ENCODE measurements at places on chromosomes 16 and 17. TPM values are rescaled to one million over a fixed set of nuclear protein-coding genes. Genes with fewer than 3 reads are reported as not detected.
A peak's percentile ranks its signal among the peaks of the same experiment; 100 is the strongest.

DNA sequence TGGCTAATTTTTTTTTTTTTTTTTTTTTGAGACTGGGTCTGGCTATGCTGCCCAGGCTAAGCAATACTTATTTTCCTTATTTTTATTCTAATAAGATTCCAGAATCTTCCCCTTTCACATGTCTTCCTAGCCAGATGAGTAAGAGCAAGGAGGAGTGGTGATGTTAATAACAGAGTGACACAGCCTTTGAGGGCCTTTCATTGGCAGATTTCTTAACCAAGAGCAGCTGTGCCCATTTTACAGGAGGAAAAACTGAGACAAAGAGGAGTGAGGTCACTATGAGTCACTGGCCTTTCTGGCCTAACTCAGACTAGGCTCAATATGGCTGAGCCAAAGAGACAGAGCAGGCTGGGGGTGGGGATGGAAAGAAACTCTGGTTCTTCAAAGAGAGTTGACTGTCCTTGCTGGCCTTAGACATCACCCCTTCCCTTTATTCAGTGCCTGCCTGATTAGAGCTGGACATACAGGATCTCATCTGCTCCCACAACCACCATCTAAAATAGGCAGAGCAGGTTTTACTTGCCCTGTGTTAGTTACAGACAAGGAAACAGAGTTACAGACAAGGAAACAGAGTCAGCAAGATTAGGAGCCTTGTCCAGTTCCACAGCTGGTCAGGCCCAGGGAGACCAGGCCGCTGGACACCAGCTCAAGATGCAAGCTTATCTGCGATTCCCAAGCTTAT is 50.0 kb upstream of the TOB1 start:
- no peaks in the 10 kb centered on the region for H3K36me3 ChIP-seq
- peaks cover 12% of the 10 kb centered on the region for H3K4me1 ChIP-seq
- no peak overlapping the region for H3K4me3 ChIP-seq

- H3K27ac ChIP-seq: no peak overlapping the region
- no peaks in the 10 kb centered on the region for H3K27me3 ChIP-seq
- DNase-seq: no peak
- H3K4me1 ChIP-seq: peaks cover 17% of the 10 kb centered on the region
Measured at GRCh38 chr17:9833922-9834321, 8.2 kb downstream of the GLP2R start.

The CYB5B gene
- total RNA-seq: 149 TPM

DNA sequence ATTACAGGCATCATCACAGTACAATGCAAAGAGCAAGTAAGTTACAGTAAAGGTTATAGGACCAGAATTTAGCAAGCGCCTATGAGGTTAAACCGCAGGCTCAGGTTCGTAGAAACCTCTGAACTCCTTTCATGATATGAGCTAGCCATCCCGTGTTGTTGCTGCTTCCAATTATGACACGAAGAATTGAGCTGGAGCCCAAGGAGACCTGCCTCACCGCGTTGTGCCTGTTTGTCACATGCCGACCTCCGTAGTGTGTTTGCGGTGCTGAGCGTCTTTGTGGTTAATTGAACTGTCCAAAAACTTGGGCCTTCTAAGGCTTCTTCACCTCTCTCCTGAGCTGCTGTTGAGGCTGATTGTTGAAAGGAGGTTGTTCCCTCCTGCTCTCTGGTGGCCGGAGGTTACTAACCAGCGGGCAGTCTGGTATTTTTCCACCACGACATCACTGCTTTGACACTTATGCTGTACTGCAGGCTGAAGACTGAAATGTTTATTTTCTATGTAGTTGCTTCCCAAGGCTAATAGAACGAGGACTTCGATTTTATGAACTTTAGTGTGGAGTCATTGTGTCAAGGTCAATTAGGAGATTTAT is 67.5 kb downstream of the SEC14L1 start:
- peak; percentile 25 for DNase-seq
- peaks cover 10% of the 10 kb centered on the region for H3K4me1 ChIP-seq
- H3K36me3 ChIP-seq: peaks cover 65% of the 10 kb centered on the region
- H3K4me3 ChIP-seq: no peak overlapping the region
- H3K27me3 ChIP-seq: no peaks in the 10 kb centered on the region
